Activated effector memory CD4-positive, alpha-beta T cell treated with Interleukin-2 at 50 U/mL for 16 hours (primary cell): ENCODE measurements at places on chromosomes 6 and 20.

GRCh38 chr20:44501448-44501847 lies 20.4 kb downstream of the SERINC3 start:
- DNase-seq = no peak

DNA sequence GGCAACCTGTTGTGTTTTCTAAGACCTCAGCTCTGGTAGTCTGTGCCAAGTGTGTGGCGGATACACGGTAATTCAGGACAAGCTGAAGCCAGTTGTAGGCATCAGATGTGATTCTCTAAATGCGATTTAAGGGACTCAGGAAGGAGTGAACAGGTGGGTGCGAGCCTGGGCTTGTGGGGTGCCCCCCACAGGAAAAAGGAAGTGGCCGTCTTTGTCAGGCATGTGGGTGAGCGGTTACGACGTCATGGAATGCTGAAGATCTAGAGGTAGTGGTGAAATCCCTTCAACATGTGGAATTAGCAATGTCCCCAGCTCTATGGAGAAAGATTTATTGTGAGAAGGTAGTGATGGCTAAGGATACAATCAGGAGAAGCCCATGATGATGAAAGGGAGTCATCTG lies 95.1 kb upstream of the EXOC2 start:
- DNase-seq = no peak

- DNase-seq = no peak
These were observed 785 bp upstream of the ULBP3 start for GRCh38 chr6:150069706-150070105.

GRCh38 chr6:109349419-109349987 lies 32.8 kb downstream of the CD164 start:
- no peak for DNase-seq

- no peak for DNase-seq
These were observed 6.2 kb upstream of the SGK1 start for GRCh38 chr6:134324141-134324540.

DNA sequence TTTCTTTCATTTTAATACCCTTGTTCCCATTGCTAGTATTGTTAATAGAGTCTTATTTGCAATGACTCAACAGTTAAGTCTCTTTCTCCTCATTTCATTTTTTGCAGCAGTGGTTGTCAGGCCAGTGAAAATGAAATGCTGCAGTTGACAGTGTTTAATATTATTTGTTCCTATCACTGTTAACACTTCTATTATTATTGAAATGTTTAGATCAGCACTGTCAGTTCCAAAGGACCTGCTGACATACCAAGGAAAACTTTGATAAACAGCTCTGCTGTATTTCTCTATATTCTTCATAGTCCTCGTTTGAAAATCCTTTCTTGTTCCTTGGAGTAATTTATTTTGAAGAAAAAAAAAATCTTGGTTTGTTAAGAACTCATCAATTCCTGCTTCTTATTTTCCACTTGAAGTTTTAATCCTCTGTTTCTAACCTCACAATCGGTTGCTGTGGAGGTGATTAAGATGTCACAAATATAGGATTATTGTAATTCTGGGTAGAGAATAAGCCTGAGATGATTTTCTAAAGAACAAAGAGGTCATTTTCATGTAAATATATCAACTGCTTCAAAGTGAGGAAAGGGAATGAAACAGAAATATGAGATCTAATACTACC lies 1065.9 kb upstream of the CITED2 start:
- DNase-seq = no peak

- DNase-seq = peak; percentile 30
These were observed 19.0 kb upstream of the TLDC2 start for GRCh38 chr20:36856691-36857635.
